ENCODE measurements at places on chromosomes 2 and 18.

DNA sequence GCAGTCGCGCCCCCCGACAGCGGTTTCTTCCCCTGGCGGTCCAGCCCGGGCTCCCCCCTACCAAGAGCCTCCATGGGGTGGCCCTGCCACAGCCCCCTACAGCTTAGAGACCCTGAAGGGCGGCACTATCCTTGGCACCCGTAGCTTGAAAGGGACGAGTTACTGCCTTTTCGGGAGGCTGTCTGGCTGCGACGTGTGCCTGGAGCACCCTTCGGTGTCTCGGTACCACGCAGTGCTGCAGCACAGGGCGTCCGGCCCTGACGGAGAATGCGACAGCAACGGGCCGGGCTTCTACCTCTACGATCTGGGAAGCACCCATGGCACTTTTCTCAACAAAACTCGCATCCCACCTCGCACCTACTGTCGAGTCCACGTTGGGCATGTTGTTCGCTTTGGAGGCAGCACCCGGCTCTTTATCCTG is 475 bp downstream of the SLC4A1AP start:
- no peak for DNase-seq

DNA sequence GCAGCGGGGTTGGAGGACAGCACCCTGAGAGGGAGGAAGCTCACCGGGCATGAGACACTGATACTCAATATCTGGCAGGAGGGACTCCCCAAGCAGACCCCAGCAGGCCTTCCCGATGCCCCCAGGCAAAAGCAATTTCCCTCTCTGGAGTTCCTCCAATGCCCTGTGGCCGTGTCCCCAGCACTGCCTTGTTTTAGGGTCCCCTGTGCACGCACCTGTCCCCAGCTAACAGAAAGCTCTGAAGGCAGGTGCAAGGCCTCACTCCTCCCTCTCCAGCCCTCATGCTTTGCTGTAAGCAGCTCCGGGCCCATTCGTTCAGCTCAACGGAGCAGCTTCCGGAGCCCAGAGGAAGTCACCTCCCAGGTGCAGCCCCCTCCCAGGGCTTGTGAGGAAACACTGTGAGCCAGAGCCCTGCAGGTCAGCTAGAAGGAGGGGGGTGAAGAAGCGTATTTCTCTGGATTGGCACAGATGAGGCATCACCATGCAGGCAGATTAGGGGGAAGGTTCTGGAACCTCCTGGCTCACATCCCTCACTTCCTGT is 50.3 kb upstream of the ID2 start:
- no peak for DNase-seq

GRCh38 chr2:222445227-222445626 is 20.9 kb downstream of the SGPP2 start:
- no peak for DNase-seq

DNA sequence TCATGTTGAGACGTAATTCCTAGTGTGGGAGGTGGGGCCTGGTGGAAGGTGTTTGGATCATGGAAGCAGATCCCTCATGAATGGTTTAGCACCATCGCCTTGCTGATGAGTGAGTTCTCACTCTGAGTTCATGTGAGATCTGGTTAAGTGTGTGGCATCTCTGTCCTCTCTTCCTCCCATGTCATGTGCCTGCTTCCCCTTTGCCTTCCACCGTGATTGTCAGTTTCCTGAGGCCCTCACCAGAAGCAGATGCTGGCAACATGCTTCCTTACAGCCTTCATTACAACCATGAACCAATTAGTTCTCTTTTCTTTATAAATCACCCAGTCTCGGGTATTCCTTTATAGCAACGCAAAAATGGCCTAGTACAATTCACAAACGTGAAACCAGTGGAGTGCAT is 14.6 kb upstream of the MCM6 start:
- DNase-seq = no peak

DNA sequence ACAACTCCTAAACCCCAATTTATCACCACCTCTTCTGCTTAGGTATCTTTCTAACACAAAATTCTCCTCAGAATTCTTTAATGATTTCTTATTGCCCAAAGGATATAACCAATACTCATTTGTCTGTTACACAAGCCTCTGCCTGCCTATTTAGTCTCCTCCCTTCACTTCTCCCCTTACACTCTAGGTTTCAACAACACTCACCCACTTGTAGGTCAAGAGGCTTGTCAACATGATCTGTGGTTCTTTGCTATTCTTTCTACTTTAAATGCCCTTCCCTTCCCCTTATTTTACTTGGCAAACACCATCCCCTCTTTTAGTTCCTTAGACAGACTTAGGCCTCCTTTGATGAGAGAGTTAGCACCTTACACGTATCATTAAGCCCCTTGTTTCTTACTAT is 69.0 kb upstream of the C2orf15 start:
- no peak for DNase-seq

DNA sequence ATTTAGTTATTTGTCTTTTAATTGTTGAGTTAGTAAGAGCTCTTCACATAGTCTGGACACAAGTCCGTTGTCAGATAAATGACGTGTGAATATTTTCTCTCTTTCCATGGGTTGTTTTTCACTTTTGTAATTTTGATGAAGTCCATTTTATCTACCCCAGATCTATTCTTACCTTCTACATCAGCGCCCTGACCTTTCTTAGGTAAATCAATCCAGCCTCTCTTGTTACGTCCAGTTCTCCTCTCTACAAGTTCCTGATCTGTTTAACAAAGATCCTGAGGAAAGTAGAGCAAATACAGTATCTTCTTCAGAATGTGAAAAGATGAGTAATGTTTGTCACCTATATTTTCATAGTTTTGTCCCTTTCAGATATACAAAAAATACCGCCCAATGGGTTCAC is 66.9 kb downstream of the MOGAT1 start:
- DNase-seq = no peak
